Anterior cingulate cortex (tissue), 58 donors: ENCODE measurements at places on chromosomes 12 and 14.
A peak's percentile ranks its signal among the peaks of the same experiment; 100 is the strongest.

DNA sequence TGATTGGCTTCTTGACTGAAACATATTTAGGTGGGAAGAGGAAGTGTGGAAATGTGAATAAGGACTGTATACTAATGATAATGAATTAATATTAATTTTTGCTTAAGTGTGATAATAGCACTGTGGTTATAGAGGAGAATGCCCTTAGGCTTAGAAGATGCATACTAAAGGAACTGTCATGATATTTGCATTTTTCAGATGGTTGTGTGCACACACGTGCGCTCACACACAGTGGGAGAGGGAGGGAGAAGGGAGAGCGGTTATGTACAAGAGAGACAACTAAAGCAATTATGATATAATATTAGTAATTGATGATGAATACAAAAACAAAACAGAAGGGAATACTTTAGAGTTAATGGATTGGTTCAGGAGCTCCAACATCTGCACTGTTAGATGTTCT is 54.2 kb downstream of the RCOR1 start:
- DNase-seq = no peak

DNA sequence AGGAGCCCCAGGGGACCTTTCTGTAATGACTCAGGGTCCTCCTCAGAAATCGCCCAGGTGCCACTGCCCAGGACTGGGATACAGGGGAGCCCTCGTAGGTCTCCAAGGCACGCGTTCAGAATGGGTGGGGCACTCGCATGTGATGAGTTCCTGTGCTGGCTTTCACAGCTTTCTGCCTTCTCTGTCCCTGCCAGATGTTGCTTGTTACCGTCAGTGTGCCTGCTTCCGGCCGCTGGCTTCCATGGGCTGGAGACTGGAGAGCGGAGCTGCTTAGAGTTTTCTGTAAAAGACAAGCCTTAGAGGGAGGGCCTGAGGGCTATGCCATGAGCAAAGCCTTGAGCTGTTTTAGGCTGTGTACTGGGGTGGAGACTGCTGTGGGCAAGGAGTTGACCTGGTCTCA is 75.0 kb upstream of the SLC24A4 start:
- DNase-seq = no peak

DNA sequence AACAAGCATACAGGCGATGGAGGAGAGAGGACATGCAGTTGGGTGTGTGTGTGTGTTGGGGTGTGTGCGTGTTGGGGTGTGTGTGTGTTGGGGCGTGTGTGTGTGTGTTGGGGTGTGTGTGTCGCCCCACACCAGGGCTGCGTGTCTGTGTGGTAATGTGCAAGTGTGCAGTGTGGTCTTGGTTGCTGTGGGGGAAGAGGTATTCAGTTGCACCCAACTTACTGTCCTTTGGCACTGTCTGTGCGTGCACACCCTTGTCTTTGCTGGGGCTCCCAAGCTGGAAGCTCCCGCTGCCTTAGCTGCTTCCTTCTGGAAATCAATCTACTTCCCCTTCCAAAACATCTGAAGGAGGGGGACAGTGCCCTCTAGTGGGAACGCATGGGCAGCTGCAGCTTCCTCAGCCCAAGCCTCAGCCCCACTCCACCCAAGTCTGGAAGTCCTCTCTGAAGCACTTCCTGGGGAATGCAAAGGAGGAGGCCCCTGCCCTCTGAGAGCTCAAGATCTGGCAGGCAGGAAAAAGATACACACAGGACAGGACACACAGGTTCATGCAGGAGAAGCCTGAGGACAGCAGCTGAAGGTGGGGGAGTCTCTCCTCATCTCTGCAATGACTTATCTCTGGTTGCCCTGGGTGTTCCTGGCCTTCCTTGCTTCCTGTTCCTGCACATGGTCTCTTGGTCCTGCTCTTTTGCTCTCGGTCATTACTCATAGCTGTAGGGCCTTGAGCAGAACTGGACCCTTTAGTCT is 13.1 kb downstream of the ASIC1 start:
- peak; percentile 71 for DNase-seq

DNA sequence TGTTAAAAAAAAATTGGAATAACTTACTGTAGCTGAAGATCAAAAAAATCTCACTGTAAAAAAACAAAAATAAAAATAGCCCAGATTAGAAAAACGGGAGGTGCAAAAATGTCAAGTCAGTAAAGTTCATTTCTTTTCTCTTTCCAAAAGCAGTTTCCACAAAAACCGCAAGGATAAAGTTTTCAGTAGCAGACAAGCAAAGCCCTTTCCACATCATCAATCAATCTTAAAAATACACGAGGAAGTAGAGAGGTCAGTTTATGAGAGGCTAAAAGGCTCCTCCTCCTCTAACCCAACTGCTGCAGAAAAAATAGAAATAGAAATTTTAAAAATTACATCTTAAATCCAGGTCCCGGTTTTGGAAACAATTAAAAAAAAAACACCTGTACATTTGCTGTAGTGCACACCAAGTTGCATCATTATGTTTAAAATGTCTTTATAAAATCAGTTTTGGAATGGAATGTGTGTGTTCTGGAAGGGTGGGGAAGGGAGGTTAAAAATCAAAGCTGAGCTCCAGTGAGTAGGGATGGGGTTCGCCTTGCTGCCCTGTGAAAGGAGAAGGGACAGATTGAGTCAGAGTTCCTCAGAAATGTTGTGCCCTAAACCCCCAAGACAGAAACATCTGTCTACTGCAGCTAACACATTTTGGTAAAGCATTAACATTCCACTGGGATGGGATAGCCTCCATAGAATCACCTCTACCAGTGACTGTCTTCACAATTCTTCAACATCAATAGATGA is 5.8 kb downstream of the HNRNPC start:
- no peak for DNase-seq

- no peak for DNase-seq
Measured at GRCh38 chr12:108526482-108527165, 11.5 kb downstream of the FICD start.

- no peak for DNase-seq
Measured at GRCh38 chr12:88925454-88925853, 345.2 kb upstream of the KITLG start.

GRCh38 chr12:70663838-70664237 is 26.6 kb upstream of the PTPRB start:
- DNase-seq = no peak

- DNase-seq = no peak
Measured at GRCh38 chr14:91361233-91361811, 56.3 kb downstream of the CCDC88C start.

GRCh38 chr14:71236487-71236886 is 329.2 kb downstream of the PCNX1 start:
- DNase-seq = no peak

GRCh38 chr12:116515684-116516083 is 43.5 kb upstream of the MAP1LC3B2 start:
- no peak for DNase-seq

GRCh38 chr12:1611803-1612572 is 17.0 kb upstream of the WNT5B start:
- no peak for DNase-seq

DNA sequence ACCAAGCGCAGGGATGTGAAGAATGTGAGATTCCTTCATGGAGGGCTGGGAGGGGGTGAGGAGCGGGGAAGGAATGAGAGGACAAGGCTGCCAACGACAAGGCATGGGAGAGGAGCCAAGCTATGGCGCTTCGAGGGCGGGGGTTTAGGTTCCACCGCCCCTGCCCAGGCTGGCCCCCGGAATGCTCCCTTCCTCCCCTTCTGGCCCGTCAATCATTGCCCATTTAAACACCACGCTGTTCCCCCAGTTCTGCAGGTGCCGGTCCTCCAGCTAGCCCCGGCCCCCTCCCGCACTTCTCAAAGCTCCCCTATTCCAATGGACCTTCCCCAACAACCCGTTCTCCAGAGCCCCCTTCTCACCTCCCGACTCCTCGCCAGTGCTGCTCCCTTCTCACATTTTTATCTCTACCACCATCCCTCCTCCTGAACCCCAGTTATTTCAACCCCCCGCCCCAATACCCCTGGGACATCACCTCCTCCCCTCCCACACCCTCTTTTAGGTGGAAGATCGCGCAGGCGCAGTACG is 428 bp downstream of the RNF41 start:
- no peak for DNase-seq

DNA sequence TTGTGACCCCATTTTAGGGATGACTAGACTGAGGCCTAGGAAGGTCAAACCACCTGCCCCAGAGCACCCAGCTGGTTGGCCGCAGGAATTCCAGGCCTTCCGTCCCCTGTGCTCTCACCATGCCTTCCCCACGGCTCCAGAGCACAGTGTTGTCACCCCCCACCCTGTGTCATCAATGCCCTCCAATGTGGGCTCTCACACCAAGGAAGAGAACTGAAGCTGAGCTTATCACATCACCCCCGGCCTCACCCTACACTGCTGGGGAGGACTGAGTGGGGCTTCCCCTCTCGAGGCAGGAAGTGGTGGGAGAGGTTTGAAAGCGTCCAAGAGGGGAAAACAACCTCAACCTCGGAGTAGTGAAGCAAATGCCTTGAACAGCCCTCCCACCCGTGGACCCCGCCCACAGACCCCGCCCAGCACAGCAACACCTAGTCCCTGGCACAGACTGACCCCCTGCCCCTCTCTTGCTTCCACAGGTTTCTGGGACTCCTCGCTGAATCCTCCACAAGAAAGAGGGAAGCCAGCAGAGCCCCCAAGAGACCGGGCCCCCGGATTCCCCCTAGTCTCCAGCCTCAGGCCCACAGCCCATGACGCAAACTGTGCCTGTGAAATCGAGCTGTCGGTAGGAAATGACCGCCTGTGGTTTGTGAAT is 97.2 kb downstream of the LGMN start:
- DNase-seq = no peak

DNA sequence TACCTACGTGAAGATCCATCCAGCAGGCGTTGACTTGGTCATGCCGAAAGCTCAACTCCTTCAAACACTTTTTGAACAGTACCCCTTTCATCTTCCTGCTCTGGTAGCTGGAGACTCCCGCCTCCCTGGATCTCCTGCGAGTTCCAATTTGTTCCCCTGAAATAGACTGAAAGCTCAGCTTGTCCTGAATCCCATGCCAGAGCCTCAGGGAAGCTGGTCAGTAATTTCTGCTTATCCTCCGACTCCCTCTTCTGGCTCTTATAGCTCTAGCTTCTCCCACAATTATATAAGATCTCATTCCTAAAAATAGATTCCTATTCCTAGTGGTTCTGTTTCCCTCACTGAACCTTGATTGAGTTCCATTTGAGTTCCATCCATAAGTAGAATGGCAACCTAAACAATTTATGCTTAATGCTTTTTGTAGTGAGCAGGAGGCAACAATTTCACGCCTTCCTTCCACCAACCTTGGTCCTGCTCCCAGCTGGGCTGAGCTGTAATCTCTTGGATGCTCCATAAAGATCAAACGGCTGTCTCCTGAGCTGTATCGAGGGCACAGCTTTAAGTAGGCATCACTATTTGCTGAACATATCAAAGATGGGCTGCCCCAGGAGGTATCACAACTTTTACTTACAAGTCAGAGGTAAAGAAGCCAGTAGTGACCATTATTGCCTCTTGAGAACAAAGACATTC is 8.0 kb upstream of the TMEM132C start:
- no peak for DNase-seq
